Stimulated activated CD8-positive, alpha-beta memory T cell treated with anti-CD3 and anti-CD28 coated beads, Interleukin-4, amount 100 ng/mL, for 4 hours (primary cell): ENCODE measurements at places on chromosomes 1 and 21.

DNA sequence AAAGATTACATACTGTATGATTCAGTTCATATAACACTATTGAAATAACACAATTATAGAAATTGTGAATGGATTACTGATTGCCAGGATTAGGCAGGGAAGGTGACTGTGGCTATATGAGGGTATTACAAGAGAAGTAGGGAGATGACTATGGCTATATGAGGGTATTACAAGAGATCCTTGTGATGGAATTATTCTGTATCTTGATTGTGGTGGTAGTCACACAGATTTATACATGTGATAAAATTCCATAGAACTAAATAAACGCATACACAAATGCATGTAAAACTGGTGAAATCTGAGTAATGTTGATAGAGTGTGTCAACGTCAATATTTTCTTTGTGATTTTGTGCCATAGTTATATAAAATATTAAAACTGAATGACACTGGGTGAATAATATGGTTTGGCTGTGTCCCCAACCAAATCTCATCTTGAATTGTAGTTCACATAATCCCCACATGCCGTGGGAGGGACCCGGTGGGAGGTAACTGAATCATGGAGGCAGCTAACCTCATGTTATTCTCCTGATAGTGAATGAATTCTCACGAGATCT is 615.6 kb upstream of the PKN2 start:
- no peak for DNase-seq

GRCh38 chr1:15680561-15681348 is 3.4 kb upstream of the PLEKHM2 start:
- DNase-seq: no peak

- DNase-seq: no peak
Observed at GRCh38 chr1:243890576-243890975, 40.5 kb upstream of the AKT3 start.

GRCh38 chr21:25461725-25462124 is 145.6 kb downstream of the MRPL39 start:
- DNase-seq: no peak

- DNase-seq: no peak
Observed at GRCh38 chr1:234140388-234140787, 232.9 kb upstream of the COA6 start.

GRCh38 chr1:2130156-2130555 is 64.4 kb downstream of the FAAP20 start:
- DNase-seq: no peak

DNA sequence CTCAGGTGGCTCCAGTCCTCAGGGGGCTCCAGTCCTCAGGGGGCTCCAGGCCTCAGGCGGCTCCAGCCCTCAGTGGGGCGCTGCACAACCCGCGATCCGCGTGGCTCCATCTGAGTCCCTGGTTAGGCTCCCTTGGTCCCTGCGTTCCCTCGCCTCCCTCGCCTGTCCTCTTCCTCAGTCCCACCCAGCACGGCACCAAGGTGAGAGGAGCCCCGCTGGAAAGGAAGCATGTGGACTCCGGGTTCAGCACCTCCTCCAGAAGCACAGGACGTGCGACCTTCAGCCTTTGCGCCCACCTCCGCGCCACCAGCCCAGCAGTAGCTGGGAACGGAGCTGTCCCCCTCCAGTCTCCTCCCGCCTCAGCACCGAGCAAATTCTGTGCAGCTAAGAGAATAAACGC is 8.1 kb upstream of the OR2M5 start:
- DNase-seq: no peak

GRCh38 chr1:1187938-1188337 is 14.3 kb downstream of the TTLL10 start:
- DNase-seq: no peak

- DNase-seq: no peak
Observed at GRCh38 chr1:163561580-163562295, 240.0 kb downstream of the NUF2 start.
